ENCODE measurements at places on chromosomes 16 and 17. TPM values are rescaled to one million over a fixed set of nuclear protein-coding genes. Genes with fewer than 3 reads are reported as not detected.
A peak's percentile ranks its signal among the peaks of the same experiment; 100 is the strongest.

Gene TOP2A
- 2.1 TPM for total RNA-seq

Gene KIF1C
- total RNA-seq, result 686 TPM

Gene HS3ST4
- not detected for total RNA-seq

Gene KRT31
- not detected for total RNA-seq

Gene CYB561
- total RNA-seq, result 9.0 TPM

Gene SLC5A11
- 0.14 TPM for total RNA-seq

Gene NPIPB9
- total RNA-seq, result not detected

DNA sequence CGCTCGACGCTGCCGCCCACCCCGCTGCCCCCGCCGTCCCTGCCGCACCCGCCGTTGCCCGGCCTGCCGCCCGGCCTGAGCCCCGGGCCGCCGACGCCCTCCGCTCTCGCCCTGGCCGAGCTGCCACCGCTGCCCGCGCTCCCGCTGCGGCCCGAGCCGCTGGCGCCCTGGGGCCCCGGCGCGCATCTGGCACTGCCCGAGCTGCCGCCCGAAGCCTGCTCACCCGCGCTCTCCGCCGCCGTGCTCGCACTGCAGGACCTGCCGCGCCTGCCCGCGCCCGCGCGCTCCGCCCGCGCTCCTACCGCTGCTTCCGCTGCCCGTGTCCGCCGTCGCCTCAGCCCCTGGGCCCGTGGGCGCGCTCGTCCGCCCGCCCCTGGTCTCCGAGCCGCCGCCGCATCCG is 8.4 kb upstream of the CLDN9 start:
- DNase-seq, result no peak

DNA sequence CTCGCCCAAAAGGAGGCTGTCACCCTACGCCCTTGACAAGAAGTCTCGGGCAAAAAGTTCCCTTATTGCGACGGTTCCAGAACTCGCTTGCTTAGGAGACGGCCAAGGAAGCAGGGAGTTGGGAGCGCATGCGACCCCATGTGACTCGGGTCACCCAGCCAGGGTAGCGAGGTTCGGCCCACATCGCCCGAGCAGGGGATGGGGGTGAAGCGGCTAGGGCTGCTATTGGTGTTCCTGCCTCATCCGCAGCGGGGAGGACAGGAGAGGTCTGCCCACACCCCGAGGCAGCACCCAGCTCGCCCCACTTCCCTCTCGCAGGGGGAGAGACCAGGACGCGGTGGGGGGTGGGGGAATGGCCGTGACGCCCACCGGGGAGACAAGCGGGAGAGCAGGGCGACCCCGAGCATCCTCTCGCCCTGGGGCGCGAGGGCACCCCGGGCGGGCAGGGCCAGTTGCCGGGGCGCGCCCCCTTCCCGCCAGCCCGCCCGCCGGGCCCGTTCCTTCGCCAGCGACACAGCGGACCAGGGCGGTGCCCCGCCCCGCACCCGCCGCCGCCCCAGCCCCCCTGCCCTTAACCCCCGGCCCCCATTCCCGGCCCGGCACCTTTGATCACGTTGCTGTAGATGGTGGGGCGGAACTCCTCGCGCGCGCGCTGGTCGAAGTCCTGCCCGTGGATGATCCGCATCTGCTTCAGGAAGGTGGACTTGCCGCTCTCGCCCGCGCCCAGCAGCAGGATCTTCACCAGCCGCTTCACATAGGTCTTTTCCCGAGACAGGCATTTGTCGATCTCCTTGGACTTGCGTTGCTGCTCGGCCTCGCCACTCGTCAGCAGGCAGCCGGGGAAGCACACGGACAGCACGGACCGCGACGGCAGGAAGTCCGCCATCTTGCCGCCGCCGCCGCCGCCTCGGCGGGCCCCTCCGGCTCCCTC is 567 bp downstream of the GNA13 start:
- DNase-seq, result peak; percentile 63

- DNase-seq, result no peak
Measured at GRCh38 chr16:78005881-78006280, 16.5 kb upstream of the CLEC3A start.

GRCh38 chr16:85167589-85168537 is 55.6 kb upstream of the CIBAR2 start:
- DNase-seq, result no peak

- no peak for DNase-seq
Measured at GRCh38 chr17:68318103-68318991, 27.1 kb downstream of the ARSG start.

GRCh38 chr16:84596161-84596560 is 21.7 kb downstream of the COTL1 start:
- DNase-seq, result no peak

GRCh38 chr17:31859487-31860008 is 504 bp upstream of the COPRS start:
- DNase-seq, result no peak

GRCh38 chr16:21339269-21339641 is 61.2 kb upstream of the CRYM start:
- DNase-seq, result no peak

DNA sequence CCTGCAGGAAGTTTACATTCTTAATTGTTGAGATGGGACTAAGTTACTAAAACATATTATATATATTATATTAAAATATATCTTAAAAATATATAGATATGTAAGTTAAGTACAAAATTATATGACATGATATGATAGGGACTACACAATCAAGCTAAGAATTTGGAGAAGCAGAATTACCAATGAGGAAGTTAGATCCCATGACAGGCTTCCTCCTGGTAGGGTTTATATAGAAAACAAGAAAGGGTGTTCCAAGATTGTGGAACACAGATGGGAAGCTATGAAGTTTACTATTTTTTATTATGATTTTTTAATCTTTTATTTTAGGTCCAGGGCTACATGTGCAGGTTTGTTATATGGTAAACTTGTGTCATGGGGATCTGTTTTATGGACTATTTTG is 260.8 kb upstream of the ZFHX3 start:
- DNase-seq, result no peak

Measured in left ventricle myocardium inferior (tissue), 1 donor.